Fibroblast of skin of right biceps (primary cell): ENCODE measurements at places on chromosomes 5 and 9.
A peak's percentile ranks its signal among the peaks of the same experiment; 100 is the strongest.

DNA sequence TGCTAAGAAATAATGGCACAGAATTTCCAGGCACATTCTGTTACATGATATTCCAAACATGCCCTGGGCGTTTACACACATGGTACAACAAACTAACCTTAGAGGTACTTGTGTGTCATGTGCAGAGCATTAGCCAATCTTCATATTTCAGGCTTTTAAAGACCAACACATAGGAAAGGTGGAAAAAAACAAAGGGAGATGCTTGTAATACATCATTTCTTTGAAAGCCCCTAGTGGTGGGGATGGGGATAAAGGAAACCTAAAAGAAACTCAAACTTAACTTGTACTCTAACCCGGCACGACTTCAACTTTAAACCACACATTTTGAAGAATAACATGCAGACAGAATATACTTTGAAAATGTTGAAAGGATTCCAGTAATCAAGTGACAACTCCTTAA is 133.6 kb downstream of the PTPRD start:
- no peak for DNase-seq

GRCh38 chr9:70625078-70625477 is 210.6 kb upstream of the KLF9 start:
- no peak for DNase-seq

- DNase-seq: peak; percentile 99
Observed at GRCh38 chr5:95861221-95861863, 38.8 kb upstream of the GLRX start.

- no peak for DNase-seq
Observed at GRCh38 chr5:160268121-160268520, 38.8 kb downstream of the FABP6 start.

DNA sequence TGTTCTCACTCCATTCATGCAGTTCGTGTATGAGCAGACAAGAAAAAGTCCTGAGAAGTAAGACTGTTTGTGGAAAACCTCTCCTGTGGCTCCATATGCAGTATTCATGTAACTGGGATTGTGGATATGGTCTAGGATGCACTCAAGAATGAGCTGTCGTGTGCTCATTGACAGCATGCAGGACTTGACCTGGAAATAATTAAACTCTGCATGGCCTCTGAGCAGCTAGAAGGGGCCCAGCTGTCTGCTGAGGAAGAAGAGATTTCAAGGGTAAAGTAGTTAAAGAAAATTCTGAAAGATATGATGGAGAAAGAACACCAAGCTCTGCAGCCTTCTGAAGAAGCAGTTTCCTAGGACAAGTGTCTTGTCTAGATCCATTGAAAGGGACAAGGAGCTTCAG is 89.4 kb downstream of the KCTD16 start:
- DNase-seq: no peak

DNA sequence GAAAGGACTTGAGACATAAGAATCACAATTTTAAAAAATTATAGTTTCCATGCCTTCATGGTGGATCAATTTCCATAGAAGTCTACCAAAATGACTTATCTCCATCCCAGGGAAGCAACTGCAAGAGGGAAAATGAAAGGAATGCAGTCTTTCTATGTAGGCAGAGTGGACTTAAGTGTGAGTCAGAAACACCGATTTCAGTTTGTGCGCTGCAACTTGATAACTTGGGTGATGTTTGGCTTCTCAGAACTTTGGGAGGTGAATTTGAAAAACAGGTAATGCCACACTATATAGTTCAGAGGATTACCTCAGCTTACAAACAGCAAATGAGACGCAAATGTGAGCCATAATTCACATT is 708 bp upstream of the CSNK1G3 start:
- peak; percentile 66 for DNase-seq

- DNase-seq: no peak
Observed at GRCh38 chr9:74643303-74643923, 146.3 kb downstream of the RORB start.

- DNase-seq: peak; percentile 71
Observed at GRCh38 chr9:98318834-98319478, 63.5 kb upstream of the TBC1D2 start.

GRCh38 chr5:142316051-142316450 is 8.8 kb downstream of the SPRY4 start:
- DNase-seq: peak; percentile 79

DNA sequence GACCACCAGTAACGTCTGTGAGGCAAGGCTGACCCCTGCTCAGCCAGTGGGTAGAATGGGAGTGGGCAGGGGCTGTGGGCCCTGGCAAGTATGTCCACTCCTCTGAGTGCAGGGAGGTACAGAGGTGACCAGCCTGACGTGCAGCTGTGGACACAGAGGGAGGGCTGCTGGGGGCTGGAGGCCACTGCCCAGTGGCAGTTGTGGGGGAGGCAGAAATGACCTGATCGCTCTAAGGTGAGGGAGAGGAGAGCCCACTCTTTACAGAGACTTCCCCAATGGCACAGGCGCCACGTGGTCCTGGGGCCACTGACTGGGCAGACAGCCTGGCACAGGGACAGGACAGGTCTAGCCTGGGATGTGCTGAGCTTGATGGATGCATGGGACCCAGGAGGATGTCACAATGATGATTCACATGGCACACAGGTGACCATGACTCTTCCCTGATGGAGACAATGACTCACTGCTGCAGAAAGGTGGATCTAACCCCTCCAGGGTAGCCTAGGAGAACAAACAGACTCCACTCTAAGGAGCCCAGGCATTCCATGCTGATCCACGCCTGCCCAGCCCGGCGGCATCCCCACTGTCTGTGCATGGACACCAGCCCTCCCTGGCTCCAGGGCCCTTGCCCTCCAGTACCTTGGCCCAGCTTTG is 7.7 kb downstream of the LPCAT1 start:
- DNase-seq: peak; percentile 30

DNA sequence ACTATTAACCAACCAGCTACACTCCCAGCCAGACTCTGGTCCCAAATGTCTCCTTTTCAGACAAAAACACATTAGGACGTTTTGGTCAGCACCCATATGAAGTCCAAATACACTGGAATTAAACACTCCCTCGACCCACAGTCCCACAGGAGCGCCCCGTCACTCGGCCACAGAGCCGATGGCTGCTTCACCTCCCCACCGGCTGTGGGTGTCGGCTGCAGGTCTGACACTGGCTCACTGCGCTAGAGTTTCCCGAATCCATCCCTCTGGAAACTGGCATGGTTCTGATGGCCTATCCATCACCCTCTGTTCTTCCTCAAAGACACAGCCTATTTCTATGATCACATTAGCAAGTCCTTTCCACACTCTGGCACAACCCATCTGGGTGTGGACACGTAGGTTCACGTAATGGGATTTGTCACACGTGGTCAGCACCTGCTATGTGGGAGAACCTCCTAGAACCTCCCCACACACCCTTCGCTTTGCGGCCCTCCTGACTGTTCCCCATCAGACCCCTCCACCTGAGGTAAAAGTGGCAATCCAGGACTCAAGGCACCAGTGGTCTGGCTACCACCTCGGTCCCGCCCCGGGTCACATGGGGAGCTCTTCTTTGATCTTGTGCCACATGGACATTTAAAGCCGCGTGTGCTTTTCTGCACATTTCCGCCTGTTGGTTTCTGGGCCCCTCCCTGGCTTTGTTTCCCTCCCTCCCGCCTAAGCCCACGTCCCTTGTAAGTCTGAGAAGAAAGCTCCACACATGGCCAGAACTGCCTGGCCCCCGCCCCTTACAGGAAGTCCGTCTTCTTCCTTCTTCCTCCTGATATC is 131.1 kb upstream of the PHYKPL start:
- DNase-seq: no peak

- no peak for DNase-seq
Observed at GRCh38 chr5:132261881-132262845, 4.7 kb downstream of the PDLIM4 start.

DNA sequence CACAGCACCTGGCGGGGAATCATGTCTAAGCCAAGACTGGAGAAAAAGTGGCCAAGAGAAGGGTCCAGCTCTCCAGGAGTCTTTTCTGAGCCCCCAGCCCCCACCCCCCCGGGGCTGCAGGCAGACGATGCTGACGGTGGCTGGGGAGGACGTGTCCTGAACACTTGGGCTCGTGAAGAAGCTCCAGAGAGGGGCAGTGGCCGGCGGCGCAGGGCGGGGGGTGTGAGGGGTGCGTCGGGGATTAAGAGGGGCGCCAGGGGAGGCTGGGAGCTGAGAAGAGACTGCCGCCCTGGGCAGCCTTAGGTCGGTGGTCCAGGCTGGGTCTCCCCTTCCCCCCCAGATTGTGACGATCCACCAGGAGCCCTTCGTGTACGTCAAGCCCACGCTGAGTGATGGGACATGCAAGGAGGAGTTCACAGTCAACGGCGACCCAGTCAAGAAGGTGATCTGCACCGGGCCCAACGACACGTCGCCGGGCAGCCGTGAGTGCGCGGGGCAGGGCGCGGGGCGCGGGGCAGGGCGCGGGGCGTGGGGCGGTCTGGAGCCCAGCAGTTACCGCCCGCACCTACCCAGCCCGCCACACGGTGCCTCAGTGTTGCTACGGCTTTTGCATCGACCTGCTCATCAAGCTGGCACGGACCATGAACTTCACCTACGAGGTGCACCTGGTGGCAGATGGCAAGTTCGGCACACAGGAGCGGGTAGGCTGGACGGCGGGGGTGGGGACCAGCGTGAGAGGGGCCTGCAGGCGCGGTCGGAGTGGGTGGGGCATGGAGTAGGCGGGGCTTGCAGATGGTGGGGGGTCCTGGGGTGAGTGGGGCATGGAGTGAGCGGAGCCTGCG is 8.9 kb downstream of the LRRC26 start:
- no peak for DNase-seq

GRCh38 chr5:122458278-122458872 is 146.3 kb downstream of the SNCAIP start:
- peak; percentile 26 for DNase-seq

DNA sequence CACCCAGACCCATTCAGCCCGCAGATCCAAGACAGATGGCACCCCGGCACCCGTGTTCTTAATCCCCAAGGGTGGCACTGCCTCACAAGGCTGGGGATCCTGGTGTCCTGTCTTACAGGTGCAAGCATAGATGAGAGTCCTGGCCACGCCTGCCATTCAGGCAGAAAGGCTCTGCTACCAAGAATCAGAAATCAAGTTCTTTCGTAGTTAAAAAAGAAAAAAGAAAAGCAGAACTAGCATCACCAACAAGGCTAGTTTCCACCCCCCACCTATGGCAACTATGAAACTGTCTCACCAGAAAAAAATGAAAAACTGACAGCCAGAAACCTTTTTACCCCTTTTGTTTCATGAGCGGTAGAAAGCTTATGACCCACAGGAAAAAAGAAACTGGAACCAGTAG is 170.4 kb downstream of the SYK start:
- peak; percentile 43 for DNase-seq

- no peak for DNase-seq
Observed at GRCh38 chr5:428219-428618, 14.8 kb upstream of the EXOC3 start.

- DNase-seq: no peak
Observed at GRCh38 chr5:100421360-100421759, 113.8 kb upstream of the FAM174A start.

DNA sequence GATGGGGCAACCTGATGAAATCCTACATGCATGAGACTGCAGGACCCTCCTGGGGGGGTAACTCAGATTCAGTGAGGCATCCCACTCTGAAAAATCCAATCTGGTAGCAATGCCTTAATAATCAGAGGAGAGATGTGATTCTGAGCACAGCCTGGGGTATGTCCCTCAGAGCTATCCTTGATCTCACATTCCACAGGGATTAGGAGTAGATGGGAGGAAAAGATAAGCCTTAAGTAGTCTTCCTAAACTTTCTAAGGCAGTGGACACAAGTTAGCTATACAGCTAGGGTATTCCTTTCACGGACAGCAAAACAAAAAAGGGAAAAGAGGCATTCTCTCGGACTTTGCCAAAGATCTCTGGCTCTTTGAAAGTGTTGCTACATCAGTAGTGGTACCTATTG is 3.9 kb upstream of the SPATA9 start:
- DNase-seq: peak; percentile 57

GRCh38 chr5:54176066-54176830 is 134.1 kb downstream of the ARL15 start:
- DNase-seq: peak; percentile 60

- DNase-seq: peak; percentile 65
Observed at GRCh38 chr5:54669285-54669684, 151.7 kb downstream of the SNX18 start.

GRCh38 chr9:93076101-93076791 is 17.7 kb downstream of the SUSD3 start:
- no peak for DNase-seq

GRCh38 chr5:173298213-173298926 is 29.8 kb downstream of the STC2 start:
- DNase-seq: no peak

GRCh38 chr5:163190784-163191183 is 246.6 kb upstream of the CCNG1 start:
- no peak for DNase-seq

DNA sequence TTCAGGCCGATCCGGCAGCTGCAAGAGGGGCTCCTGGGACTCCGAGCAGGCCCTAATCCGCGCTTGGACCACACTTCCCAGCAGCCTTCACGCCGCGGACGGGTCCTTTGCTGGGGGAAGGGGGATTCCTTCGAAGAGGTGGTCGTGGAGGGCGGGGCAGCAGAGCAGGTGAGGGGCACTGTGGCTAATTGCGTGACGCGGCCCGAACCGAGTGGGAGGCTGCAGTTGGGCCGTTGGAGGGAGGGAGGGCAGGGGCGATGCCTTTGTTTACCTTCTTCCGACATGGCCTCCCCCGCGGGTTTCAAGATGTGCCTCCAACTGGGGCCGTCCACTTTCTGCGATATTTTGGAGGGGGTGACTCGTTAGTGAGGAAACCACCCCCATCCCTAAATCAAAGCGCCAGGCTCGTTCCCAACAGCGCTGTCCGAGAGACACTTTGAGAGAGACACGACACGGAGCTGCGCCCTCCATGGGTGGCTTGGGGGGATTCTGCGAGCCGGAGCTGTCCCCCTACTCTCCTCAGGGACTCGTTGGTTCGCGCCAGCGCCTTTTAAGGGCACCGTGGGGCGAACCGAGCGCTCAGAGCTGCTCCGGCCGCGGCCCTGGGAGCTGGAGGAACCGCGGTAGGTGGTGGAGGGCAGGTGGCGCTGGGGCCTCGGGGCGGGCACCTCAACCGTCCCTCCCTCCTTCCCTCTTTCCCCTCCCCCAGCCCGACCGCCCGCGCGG is at the start of gene FAM53C:
Gene FAM53C, plus strand, starts transcription at position 582 of the 726 bp plus-strand sequence. CDS start 3,070 bp downstream, outside the sequence.
- DNase-seq: peak; percentile 93

- peak; percentile 85 for DNase-seq
Observed at GRCh38 chr9:6930827-6931226, 173.1 kb downstream of the KDM4C start.

- no peak for DNase-seq
Observed at GRCh38 chr5:136108180-136108611, 24.4 kb upstream of the SMAD5 start.
